ENCODE measurements at places on chromosomes 11 and 22.

DNA sequence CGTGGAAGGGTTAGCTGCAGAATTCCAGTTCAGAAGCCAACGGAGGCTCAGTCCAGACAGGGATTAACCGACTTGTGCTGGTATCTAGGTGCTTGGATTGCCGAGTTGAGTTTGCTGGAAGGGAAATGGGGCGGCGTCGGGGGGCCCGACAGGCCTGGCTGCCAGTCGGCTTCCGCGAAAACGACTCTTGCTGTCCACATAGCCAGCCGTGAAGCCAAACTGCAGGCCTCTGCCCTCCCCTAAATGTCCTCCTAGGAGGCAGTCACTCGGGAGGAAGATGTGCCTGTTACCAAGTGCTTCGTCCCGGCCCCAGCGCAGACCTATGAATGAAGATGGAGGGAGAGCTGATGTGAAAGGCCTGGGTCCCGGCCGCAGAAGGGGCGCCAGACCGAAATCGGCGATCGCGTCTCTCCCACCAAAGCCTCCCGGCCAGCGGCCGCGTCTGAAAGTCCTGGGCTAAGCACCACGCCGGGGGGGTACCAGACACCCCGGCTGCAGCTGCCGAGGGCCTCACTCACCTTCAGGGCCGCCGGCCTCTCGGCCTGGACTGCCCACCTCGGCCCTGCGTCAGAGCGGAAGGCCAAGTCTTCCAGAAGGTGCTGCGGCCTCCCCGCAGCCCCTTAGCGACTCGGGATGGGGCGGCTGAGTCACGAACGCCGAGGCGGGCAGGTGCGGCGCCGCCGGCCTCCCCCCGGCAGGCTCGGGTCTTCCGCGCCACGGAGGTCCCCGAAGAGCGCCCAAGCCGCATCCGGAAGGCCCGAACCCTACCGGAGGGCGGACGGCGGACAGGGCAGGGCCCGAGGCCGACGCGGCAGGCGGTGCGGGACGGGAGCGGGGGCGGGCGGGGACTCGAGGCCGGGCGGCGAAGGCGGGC is 7.5 kb downstream of the DPAGT1 start:
- DNase-seq, result no peak

DNA sequence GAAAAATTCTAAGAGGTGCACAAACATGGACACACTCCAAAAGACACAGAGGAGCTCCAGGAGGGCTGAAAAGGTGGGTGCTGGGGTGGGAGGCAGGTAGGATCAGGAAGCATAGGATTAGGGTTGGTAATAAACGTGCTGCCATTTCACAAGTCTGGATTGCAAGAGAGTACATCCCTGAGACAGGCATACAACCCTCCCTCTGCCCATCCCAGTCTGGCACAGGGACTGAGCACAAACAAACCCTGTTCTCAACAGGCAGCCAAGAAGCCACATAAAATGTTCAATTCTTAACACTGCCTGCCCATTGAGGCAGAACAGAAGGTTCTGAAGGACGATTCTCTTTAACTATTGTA is 18.5 kb downstream of the SLC35F2 start:
- DNase-seq, result no peak

DNA sequence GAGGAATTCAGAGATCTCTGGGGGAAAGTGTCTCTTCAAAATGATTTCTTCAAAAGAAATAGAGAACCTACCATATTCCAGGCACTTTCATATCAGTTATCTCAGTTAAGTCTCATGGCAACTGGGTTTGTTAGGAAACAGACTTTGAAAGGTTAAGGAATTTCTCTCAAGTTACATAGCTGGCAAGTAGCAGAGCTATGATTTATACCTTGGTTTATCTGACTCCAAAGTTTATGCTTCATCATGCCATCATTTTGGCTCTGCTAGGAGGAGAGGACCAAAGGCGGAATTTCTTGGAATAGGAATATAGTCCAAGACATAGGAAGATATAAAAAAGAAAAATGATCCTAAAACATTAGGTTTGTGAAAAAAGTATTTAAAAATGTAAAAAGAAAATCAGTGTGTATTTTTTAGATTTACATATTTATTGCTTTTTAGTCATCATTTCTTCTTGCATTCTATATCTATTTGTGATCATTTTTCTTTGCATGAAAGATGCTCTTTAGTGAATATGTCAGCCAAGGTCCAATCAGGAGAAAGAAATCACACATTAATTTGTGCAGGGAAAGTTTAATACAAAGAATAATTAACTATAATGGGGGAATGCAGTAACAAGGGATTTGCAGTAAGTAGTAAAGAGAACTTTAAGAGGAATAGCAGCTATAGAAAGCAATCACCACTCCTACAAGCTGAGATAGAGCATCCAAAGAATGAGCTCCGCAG is 199.1 kb upstream of the ZBED5 start:
- no peak for DNase-seq

DNA sequence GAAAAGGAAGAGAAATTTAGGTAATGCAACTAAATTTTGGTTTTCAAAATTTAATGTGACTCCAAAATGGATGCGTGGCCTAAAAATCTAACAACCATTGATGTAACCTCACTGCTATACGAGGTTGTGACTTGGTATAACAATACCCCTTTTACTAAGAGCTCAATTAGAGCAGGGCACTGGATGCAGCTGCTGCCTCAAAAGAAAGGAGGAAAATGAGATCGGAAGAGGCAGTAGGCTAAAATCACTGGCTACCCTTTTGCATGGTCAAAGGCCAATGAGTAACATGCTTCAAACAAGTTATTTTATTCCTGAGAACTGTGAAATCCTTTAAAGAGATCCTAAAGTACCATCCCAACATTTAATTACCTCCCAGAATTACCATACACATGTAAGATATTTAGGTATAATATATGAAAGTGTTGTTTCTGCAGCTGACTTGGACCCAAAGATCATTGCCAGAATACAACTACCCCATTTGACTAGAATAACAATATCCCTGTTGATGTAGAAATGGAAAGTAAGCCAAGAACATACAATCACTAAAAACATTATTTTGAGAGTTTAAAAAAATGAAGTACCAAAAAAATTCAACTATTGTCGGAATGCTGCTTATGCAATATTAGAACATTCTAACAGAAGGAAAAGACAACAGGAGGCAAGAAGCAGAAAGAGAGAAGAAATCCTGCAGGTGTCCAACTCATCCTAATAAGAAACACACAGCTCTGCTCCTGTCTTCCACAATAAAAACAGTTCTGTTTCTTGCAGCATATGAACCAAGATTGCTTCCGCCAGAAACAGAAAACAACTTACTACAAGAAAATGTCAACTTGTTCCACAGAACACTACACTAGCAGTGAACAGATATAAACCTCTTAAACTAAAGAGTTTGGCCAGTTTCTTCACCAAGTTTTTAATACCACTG is 15.0 kb downstream of the SIK3 start:
- DNase-seq, result no peak

DNA sequence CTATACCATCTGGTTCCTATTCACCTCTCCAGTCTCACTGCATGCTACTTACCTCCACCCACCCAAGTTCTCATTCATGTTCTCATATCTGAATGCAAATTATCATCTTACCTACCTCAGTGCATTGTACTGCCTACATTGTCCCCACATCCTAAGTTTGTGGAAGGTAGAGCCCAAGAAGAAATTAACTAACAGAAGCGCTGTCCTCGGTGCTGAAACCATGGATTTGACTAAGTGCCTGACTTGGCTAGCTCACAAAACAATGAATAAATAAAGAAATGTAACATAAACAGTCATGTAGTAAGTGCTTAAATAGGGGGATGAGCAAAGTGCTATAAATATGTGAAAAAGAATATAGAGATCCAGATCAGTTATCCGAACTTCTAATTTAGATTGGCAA is 63.2 kb downstream of the GRIA4 start:
- no peak for DNase-seq

DNA sequence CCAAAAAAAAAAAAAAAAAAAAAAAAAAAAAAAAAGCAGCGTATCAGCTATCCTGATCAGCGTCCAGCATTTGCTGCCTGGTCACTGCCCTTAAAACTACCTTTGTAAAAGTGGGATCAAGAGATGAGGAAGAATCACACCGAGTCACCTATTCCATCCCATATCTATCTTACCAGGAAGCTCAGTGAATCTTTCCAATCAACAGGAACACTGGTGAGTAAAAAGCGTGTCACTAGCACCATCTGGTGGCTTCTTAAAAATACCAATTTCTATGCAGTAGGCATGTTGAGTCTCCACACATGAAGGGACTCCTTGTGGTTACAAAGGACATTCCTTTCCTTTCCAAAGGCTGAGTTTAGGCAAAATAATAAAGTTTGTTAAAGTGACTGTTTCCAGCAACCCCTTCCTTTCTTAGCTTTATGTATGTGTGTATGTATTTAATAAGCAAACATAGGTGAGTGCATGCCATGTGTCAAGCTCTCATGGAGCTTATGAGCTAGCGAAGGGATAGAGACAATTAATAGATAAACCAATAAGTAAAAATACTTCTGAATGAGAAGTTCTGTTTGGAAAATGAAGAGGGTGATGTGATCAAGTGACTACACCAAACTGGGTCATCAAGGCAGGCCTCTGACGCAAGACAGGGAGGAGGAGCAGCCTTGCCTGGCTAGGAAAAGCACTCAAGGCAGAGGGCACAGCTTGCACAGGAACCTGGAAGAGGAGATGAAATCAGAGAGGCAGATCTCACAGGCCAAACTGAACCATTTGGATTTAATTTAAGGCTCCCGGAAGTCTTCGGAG is 13.9 kb upstream of the TP53AIP1 start:
- no peak for DNase-seq

Data from stimulated activated CD4-positive, alpha-beta T cell treated with anti-CD3 and anti-CD28 coated beads, TNF-alpha, amount 100 ng/mL, for 1 hour (primary cell).